Body of pancreas (tissue), 4 donors: ENCODE measurements at places on chromosomes 1 and 21.

DNA sequence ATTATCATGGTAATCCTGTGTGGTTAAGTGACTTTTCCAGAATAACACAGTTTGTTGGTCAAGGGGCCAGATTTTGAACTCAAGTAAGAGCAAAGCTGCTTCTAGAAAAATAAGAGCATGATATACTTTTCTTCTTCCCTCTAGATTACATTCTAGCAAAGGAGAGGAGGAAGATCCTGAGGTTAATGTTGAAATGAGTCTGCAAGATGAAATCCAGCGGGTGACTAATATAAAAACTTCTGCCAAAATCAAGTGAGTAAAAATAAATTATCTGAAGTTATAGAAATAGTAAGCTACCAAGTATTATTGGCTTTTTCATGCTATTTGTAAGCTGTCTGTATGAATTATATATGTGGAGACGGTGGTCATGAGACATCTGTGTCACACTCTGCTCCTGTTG, 12.8 kb downstream of the WDR3 start:
- no peak for DNase-seq

DNA sequence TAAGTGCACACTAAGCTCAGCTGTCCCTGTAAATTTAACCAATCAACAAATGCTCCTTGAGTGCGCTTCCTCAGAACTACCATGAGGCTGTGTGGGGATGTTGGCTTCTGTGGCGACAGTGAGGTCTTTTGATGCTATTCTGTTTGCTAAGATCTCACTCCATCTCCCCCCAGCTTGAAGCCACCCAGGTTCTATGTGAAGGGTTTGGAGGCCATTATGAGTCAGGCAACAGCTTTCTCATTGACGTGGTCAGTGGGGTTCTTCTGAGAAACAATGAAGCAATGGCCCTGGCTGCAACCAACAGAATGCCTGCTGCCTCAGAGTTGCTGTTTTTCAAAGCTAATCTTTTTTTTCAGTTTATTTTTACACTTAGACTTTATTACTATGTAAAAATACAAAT, 205.5 kb downstream of the PTBP2 start:
- DNase-seq = no peak

- DNase-seq = no peak
Measured at GRCh38 chr1:29281571-29281970, 45.2 kb downstream of the PTPRU start.

GRCh38 chr1:41380979-41381691, 19.9 kb downstream of the FOXO6 start:
- peak; percentile 77 for DNase-seq

- DNase-seq = peak; percentile 49
Measured at GRCh38 chr1:201882665-201883132, 6.0 kb upstream of the SHISA4 start.

DNA sequence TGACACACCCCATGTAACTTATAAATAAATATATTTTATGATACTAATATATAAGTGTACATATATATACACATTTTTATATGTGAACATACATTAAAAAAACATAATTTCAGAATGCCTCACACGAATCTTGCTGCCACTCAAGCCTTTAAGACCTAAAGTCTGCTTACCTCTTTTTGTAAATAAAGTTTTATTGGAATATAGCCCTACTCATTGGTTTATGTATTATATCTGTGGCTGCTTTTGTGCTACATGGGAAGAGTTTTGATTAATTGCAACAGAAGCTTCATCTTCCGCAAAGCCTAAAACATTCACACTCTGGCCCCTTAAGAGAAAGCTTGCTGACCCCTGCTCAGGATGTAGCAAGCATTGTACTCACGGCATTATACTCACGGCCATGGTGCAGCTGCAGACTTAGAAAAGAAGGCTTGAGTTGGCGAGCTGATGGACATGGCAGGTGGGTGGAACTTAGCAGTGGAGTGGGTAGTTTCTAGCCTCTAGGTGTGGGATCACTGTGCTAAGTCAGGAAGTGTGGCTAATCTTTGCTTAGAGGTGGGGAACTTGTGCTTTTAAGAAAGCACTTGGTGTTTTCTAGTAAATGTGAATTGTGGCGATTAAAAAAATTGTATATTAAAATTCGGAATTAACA, 80.8 kb downstream of the DYRK1A start:
- DNase-seq = no peak

- DNase-seq = no peak
Measured at GRCh38 chr1:42759114-42759513, 7.7 kb downstream of the P3H1 start.

- no peak for DNase-seq
Measured at GRCh38 chr1:213103377-213104306, 52.6 kb downstream of the RPS6KC1 start.

DNA sequence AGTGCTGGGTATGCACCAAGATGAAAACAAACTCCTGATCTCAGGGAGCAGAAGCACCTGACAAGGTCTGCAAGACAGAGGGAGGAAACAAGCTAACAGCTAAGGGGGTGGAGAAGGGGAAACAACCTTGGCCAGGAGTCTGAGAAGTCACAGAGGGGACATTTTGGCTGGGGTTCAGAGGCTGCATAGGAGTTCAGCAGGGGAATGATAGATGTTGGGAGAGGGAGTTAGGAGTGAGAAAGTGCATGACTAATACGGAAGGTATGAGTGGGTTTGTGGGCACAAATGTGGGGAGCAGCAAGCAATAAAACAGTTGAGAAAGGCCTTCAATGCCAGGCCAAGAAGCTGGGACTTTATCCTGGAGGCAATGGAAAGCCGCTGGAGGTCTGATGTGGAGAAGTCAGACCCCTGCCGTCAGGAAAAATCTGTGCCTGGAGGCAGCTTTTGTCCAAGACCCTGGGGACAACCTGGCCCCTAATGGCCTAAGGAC, 16.4 kb downstream of the EPHA2 start:
- no peak for DNase-seq

GRCh38 chr1:207362962-207363860, 41.7 kb downstream of the CD55 start:
- DNase-seq = no peak

GRCh38 chr1:115507901-115508300, 133.9 kb upstream of the VANGL1 start:
- no peak for DNase-seq

DNA sequence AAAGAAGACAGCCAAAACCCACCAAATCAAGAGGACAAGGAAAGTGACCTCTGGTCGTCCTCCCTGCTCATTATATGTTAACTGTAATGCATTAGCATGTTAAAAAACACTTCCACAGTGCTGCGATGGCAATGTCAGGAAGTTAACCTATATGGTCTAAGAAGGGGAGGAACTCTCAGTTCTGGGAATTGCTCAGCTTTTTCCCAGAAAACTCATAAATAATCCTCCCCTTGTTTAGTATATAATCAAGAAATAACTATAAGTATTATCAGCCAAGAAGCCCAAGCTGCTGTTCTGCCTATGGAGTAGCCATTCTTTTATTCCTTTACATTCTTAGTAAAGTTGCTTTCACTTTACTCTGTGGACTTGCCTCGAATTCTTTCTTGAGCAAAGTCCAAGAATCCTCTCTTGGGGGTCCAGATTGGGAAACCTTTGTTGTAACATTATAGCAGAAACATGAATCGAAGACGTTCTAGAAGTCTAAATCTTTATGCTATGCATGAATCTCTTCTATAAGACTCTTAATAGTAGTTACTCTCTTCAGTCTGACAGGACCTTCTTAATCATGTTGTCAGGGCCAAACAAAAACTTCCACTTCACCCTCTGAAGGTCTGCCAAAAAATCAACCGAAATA, 110.0 kb upstream of the VANGL1 start:
- DNase-seq = no peak

DNA sequence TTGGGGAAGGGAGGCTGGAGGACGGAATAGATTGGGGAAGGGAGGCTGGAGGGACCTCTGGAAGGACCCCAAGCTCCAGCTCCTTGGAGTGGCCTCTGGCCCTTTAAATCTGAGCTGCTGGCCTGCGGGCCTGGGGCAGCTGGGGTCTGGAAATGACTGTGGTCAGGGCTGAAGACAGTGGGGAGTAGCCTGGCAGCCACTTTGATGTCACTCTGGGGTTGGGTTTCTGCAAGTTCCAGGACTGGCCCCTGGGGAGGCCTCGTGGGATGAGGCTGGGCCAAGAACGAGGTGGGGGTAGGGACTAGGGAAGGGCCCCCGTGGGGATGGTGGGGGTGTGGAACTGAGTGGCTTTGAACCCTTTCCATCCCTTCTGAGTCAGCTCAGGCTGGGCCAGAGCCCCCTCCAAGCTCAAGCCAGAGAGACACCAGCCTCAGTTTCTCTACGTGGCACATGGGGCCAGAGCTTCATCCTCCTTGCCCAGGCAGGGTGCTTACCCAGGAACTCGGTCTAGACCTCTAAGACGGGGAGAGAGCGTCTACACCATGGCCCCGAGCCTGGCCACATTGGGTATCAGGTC, 59.7 kb downstream of the ALPL start:
- DNase-seq = no peak

GRCh38 chr1:163056831-163057230, 12.3 kb upstream of the RGS4 start:
- DNase-seq = no peak

GRCh38 chr1:43659212-43660166, 9.5 kb downstream of the KDM4A start:
- DNase-seq = no peak

DNA sequence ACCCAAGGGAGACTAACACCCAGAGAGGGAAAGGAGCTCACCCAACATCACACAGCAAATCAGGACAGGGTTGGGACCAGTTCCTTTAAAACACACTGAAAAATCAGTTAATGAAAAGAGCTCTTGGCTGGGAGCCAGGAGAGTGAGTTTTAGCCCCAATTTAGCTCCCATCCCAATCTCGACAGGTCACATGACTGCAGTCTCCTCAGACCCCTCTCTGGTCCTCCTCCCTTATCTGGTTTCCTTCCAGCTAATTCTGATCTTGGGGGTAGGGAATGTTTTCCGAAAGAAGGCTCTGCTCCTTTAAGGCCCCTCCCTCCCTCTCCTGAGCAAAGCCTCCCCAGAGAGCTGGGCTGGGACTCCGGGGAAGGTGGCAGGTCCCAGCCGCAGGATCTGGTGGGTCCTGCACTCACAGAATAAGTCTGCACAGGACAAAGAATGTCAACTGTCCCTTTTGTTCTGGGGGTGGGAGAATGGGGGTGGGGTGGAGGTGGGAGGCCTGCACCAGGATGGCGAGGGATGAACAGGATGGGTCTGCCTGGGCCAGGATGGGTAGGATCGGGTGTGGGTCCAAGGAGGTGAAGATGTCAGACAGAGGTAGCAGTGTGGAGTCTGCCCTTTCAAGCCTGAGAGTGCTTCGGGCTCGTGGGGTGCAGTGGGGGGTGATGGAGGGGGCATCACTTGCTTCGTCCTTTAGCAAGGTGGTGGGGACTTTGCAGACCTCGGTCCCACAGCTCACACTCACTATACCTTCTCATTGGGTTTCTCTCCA, 57.3 kb upstream of the SSBP3 start:
- no peak for DNase-seq

- DNase-seq = no peak
Measured at GRCh38 chr1:67162954-67163353, 3.3 kb upstream of the IL23R start.

- peak; percentile 26 for DNase-seq
Measured at GRCh38 chr1:156119503-156120209, 5.1 kb downstream of the LMNA start.

DNA sequence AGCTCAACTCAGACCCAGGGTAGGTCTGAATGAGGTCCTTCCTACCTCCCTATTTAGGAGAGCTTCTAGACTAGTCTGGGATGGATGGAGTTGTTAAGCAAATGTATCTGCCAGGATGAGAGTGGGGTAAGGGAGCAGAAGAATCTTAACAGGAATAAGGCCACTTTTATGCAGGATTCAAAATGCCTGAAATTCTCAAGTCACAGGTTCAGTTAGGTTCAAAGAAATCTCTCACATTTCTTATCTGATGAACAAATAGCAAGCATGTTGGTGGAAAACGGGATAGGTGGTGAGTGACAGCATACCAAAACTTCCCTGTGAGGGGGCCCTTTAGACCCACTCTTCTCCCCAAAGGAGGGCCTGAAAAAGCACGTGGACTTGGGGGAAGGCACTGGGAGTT, 3.0 kb downstream of the SLAMF9 start:
- DNase-seq = no peak

DNA sequence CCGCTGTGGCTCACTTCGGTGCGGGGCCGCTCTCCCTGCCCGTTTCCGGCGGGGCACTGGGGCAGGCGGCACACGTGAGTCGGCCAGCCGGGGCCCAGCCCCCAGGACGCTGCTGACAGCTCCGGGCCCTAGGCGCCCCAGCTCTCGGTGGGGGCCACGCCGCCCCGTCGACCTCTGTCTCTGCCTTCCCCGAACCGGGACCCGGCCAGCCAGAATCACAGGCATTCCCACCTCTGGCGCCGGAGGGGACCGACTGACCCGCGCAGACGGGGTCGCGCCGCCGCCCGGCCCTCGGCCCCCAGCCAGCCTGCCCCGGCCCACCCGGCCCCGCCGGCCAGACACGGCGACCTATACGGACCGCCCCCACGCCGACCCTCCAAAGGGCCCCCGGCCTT, 755 bp downstream of the SCMH1 start:
- DNase-seq = peak; percentile 69

DNA sequence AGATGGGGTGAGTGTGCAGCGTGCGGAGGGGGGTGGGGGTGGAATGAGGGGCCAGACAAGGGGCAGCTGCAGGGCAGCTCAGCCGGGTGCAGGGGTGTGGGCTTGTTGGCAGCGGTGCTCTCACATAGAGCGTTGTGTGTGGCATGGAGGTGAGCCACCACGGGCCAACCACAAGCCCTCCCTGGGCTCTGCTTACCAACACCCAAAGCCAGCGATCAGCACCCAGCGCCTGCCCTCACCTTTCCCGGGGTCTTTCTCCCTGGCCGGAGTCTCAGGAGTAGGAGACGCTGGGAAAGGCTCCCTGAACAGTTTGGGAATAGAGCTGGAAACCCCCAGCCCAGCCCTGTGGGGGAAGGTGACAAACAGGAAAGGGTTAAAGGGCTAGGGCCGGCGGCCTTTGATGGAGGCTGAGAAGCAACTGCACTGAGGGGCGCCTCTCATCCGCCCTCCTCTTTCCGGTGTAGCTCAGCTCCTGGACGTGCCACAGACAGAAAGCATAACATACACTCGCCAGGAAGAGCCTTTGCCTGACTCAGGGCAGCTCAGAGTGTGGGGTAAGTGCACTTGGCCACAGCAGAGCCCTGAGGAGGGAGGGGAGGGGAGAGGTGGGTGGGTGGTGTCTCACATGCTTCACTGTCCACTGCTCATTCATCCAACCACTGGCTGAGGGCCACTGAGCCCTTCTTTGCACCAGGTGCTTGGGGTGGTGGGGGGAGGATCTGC, 577 bp downstream of the IKBKE start:
- peak; percentile 36 for DNase-seq

GRCh38 chr1:244214009-244214967, 163.2 kb downstream of the ZBTB18 start:
- DNase-seq = no peak

- no peak for DNase-seq
Measured at GRCh38 chr1:14296795-14297194, 301.7 kb upstream of the KAZN start.

DNA sequence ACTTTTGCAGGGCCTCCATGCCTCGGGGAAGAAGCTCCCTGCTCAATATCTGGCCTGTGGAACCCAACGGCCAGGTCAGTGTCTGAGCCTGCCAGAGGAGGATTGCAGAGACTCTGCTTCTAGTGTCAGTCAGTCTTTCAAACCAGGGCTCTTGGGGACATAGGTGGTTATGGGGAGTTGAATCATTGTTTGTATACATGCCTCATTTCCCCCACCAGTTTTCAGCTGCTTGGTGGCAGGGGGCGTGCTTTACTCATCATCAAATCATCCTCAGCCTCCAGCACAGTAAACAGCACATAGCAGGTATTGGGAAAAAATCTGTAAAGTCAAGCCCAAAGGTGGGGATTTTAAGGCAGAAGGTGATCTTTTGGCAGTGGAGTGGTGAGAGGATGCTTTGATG, 17.4 kb upstream of the FAM89A start:
- no peak for DNase-seq

- no peak for DNase-seq
Measured at GRCh38 chr1:184840596-184840995, 85.9 kb upstream of the EDEM3 start.
